ENCODE measurements at places on chromosomes 11 and 22. TPM values are rescaled to one million over a fixed set of nuclear protein-coding genes. Genes with fewer than 3 reads are reported as not detected.
A peak's percentile ranks its signal among the peaks of the same experiment; 100 is the strongest.

The OR4A16 gene
- total RNA-seq, result not detected

The ADORA2A gene
- total RNA-seq, result 8.0 TPM

The CHADL gene
- total RNA-seq, result 2.8 TPM

DNA sequence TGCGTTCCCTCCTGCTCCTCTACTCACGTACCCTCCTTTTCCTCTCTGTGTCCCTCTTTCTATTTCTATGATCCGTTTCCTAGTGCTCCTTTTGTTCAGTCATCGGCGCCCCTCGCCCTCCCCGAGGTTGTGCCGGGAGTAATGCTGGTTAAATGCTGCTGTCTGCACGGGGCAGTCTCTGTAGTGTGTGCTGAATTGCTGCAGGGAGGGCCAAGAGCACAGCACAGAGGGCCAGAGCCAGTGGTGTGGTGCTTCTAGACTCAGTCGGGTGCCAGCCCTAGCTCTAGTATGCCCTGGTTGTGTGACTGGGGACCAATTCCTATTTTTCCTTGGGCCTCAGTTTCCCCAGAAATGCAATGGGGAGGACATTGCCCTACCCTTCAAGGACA is 98.3 kb downstream of the PKNOX2 start:
- DNase-seq, result no peak

DNA sequence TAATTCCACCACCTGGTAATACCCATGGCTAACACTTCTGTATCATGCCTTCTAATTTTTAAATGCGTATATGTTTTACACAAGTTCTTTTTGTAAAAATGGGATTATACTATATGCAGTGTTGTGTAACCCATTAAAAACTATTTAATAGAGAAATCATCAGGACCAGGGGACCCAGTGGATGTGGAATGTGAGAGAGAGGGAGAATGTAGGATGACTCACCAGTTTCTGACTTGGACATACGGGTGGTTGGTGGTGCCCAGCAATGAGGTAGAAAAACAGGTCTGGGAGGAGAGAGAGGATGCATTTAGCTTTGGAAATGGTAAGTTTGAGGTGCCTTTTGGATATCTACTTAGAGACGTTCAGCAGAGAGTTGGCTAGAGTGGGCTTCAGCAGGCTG is 112.0 kb upstream of the TBCEL start:
- DNase-seq, result no peak

GRCh38 chr11:65254724-65255123 is 7.0 kb upstream of the POLA2 start:
- no peak for DNase-seq

DNA sequence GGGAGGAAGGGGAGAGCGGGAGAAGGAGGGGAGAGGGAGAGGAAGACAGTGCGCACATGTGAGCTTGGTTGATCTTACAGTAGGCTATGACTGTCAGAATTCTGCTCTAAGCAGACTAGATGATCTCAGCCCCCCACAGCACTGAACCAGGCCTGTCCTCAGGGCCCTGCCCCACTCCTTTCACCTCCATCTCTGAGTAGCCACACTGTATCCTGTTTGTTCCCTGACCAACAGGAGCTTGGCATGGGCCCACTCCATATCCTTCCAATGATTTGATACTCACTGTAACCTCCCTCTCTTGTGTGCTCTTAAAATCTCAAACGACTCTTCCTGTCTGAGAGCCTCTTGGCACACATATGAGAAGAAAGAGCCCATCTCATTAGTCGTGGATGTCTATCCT is 86.1 kb upstream of the PARVA start:
- no peak for DNase-seq

DNA sequence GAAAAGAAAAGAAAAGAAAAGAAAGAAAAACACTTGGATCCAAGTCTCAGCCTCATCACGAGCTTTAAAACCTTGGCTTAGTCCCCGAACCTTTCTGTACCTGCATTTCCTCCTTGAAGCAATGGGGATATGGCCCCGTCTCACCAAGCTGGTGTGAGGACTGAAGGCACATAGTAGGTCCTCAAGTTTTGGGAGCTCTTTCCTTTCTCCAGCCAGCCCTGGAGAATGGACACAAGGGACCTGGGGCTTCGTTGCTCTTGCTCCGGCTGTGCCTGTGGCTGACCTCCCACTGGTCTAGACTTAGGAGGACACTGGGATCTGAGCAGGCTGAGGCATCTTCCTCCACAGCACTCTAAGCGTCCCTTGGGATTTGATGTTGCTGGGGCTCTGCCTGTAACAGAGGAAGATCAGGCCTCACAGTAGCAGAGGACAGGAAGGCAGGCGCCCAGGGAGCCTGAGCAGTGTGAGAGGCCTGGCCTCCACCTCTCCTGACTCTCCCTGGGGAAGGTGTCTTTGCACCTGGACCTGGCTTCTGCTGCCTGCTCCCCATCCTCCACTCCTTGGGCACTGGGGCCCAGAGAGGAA is 32.8 kb downstream of the KCNC1 start:
- DNase-seq, result no peak

DNA sequence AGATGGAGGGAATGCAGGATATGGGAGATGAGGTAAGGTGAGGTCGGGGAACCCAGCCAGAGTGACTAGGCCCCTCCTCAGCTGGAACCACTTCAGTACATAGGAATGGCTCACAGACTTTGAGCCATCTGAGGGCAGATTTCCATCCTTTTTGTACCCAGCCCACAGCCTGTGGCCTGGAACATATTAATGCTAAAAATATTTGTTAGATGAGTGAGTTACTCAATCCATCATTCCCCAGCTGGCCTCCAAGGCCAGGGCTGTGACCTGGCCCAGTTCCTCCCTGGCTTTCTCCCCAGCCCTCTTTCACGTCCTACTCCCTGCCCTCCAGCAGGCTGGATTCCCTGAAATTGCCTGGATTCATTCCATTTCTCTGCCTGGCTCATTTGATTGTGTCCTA is 57.2 kb upstream of the PRDM11 start:
- peak; percentile 44 for DNase-seq

All from occipital lobe (tissue), 3 donors.